ENCODE measurements at places on chromosomes 2 and 18. TPM values are rescaled to one million over a fixed set of nuclear protein-coding genes. Genes with fewer than 3 reads are reported as not detected.

DNA sequence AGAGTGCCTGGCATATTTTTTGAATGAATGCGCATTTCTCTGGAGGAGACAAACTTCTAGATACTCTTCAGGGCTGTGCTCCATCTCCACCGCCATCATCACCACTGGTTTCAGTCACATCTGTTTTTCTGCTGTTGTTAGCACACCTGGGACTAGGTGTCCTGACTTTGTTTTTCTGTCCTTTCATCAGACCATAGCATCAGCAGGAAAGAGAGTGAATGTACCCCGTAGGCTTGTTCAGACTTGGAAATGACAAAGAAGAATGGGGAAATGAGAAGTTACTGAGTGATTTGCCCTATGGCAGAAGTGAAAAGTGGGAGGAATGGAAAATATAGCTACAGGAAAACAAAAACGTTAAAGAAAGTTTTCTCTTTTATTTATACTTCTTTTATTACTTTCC, 965.2 kb upstream of the FANCL start:
- no peak overlapping the region for H3K4me3 ChIP-seq
- H3K4me1 ChIP-seq = no peaks in the 10 kb centered on the region
- H3K27me3 ChIP-seq = no peaks in the 10 kb centered on the region
- DNase-seq = no peak
- H3K36me3 ChIP-seq = no peaks in the 10 kb centered on the region
- H3K27ac ChIP-seq = no peak overlapping the region

GRCh38 chr2:235468978-235469655, 24.7 kb upstream of the AGAP1 start:
- H3K27ac ChIP-seq = no peak overlapping the region
- H3K4me1 ChIP-seq = no peaks in the 10 kb centered on the region
- no peak overlapping the region for H3K4me3 ChIP-seq

UGT1A1 gene
- not detected for total RNA-seq

DNA sequence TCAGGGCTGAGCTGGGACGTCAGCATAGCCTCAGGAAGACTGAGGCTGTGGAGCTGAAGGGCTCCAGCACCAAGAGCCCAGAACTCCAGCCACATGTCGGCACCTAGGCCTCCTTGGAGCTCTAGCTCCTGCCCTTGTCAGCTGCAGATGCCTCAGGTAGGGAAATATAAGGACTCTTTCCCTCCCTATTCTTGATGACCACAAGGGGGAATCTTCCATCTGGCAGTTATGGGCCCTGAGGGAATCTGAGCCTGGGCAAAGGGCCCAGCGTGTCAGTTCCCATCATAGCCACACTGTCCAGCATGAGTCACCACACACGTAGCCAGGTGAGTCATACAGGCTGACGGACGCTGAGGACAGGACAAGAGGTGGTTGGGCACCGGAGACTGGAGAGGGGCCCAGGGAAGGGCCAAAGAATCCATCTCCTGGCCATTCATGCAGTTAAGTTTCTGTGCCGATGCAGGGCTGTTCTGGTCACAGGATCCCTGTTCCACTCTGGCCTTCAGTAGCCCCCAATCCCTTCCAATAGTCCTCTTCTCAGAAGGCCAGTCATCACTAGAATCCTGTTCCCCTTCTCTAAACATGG, 1.8 kb downstream of the MPV17 start:
- no peak overlapping the region for H3K27ac ChIP-seq
- H3K4me1 ChIP-seq = peaks cover 16% of the 10 kb centered on the region
- no peaks in the 10 kb centered on the region for H3K27me3 ChIP-seq
- H3K4me3 ChIP-seq = no peak overlapping the region

DNA sequence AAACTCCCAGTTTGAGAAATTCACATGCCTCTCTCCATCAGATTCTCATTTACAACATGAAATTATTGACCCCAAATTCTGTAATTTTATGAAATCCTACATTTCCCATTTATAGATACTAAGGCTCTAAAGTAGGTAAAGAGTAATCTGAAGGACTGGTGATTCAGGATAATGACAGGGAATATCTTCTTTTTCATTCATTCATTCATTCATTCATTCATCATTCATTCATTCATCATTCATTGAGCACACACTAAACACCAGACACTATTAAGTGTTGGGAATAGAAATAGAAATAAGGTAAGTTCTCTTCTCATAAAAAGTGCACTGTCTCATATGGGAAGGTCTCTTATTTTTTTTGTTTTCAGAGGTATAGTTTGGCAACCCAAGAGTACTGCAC, 116.9 kb downstream of the TGIF1 start:
- H3K27ac ChIP-seq = no peak overlapping the region
- H3K27me3 ChIP-seq = no peaks in the 10 kb centered on the region
- H3K4me3 ChIP-seq = no peak overlapping the region

GRCh38 chr2:12895017-12895416, 178.3 kb downstream of the TRIB2 start:
- H3K27ac ChIP-seq = no peak overlapping the region
- DNase-seq = no peak
- H3K4me3 ChIP-seq = no peak overlapping the region
- no peaks in the 10 kb centered on the region for H3K36me3 ChIP-seq
- H3K4me1 ChIP-seq = peaks cover 14% of the 10 kb centered on the region

GRCh38 chr18:57052759-57053158, 94.1 kb upstream of the BOD1L2 start:
- H3K4me1 ChIP-seq = no peaks in the 10 kb centered on the region
- DNase-seq = no peak
- no peak overlapping the region for H3K4me3 ChIP-seq

SLC19A3 gene
- not detected for total RNA-seq

DOK6 gene
- total RNA-seq = 0.05 TPM

- no peak overlapping the region for H3K27ac ChIP-seq
- H3K27me3 ChIP-seq = no peaks in the 10 kb centered on the region
These were observed 90.7 kb downstream of the PDCL3 start for GRCh38 chr2:100653449-100654035.

DNA sequence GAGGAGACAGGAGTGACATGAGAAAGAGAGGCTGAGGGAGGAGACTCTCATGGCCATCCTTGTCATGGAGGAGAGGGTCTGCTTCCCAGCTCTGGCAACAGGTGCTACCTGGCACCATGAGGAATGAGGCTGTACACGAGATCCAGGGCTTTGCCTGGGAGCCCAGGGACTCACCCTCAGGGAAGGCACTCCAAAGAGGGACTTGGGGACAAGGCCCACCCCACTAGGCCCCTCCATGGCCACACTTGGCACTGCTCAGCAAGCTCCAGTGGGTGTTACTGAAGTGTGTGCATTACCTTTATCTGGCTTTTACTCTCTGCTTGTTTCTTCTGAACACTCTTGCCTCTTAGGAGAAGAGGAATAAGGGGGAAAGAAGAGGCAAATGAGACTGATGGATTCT, 2.7 kb downstream of the CFAP65 start:
- DNase-seq = no peak
- no peaks in the 10 kb centered on the region for H3K36me3 ChIP-seq
- H3K4me1 ChIP-seq = peaks cover 7% of the 10 kb centered on the region
- no peak overlapping the region for H3K4me3 ChIP-seq

ALPG gene
- total RNA-seq = not detected

ALK gene
- total RNA-seq = not detected

DNA sequence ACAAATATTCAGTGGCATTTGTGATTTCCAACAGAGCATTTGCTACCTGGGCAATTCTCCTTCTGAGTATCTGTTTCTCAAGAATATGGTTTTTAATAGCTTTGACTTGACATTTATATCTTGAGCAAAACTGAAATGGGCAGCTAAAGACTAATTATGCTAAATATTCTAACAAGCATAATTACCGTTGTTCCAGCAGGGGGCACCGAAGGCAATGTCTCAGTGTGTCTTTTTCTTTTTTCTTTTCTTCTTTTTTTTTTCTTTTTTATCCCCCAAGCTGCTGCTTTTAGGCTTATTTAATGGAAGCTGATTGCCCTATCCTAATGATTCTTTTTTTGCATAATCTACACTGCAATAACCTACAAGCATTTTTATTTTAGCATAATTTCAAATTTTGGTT, 138.9 kb upstream of the NABP1 start:
- no peaks in the 10 kb centered on the region for H3K36me3 ChIP-seq
- H3K4me1 ChIP-seq = peaks cover 4% of the 10 kb centered on the region
- H3K27ac ChIP-seq = no peak overlapping the region

GRCh38 chr18:76420898-76421684, 74.0 kb downstream of the ZNF516 start:
- H3K27me3 ChIP-seq = no peaks in the 10 kb centered on the region
- no peaks in the 10 kb centered on the region for H3K36me3 ChIP-seq
- no peak for DNase-seq
- H3K4me3 ChIP-seq = no peak overlapping the region
- H3K4me1 ChIP-seq = peaks cover 37% of the 10 kb centered on the region

APCDD1 gene
- total RNA-seq = not detected

MOCOS gene
- 0.30 TPM for total RNA-seq

GRCh38 chr2:16326711-16327300, 338.8 kb downstream of the CYRIA start:
- H3K27me3 ChIP-seq = no peaks in the 10 kb centered on the region
- no peak overlapping the region for H3K4me3 ChIP-seq
- no peaks in the 10 kb centered on the region for H3K36me3 ChIP-seq
- peaks cover 3% of the 10 kb centered on the region for H3K4me1 ChIP-seq
- DNase-seq = no peak

GRCh38 chr2:192029089-192029488, 165.6 kb downstream of the TMEFF2 start:
- peaks cover 24% of the 10 kb centered on the region for H3K27me3 ChIP-seq
- no peaks in the 10 kb centered on the region for H3K4me1 ChIP-seq
- no peak overlapping the region for H3K4me3 ChIP-seq
- no peak overlapping the region for H3K27ac ChIP-seq
- no peak for DNase-seq

DNA sequence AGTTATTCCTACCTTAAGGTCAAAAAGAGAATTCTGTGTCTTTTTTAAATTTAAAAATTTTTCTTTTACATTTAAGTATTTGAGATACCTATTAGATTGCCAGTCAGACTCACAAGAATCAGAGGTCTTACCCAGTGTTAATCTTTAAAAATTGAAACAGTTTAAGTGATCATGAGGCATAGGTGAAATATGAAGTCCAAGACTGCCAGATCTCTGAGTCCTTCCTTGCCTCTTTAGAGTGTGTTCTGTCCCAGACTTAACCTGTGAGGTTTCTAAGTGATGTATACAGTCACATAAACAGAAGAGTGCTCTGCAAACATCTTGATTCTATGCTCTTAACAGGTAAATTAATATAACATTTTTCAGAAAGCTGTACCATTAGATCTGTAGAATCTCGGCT, 40.6 kb downstream of the ACTR3 start:
- peak overlapping the region; percentile 61 for H3K27ac ChIP-seq
- peaks cover 16% of the 10 kb centered on the region for H3K4me1 ChIP-seq
- no peak overlapping the region for H3K4me3 ChIP-seq

IGFBP5 gene
- not detected for total RNA-seq

GRCh38 chr2:72973566-72974435, 56.5 kb downstream of the EMX1 start:
- H3K27ac ChIP-seq = no peak overlapping the region
- no peak for DNase-seq
- H3K27me3 ChIP-seq = peaks cover 16% of the 10 kb centered on the region

MEIS1 gene
- total RNA-seq = 0.80 TPM

IL1R1 gene
- total RNA-seq = 14.3 TPM

TUBA3E gene
- total RNA-seq = not detected

DNA sequence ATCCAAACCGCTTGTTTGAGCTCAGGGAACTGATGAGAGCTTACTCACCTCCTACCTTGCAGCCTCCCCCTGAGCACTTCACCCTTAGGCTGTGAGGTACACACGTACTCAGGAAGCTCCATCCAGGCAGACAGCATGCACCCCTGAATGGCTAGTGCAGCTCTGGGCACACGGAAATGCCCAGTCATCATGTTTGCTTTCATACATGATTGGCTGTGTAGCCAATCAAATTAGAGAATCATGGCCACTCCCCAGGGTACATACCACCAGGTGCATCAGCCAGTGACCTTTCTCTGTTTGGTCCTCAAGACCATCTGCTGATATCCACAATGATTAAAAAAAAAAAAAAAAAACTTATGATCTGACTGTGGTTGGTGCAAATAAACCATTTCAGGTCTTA, 42.1 kb downstream of the RNF152 start:
- H3K36me3 ChIP-seq = peaks cover 5% of the 10 kb centered on the region
- H3K4me3 ChIP-seq = no peak overlapping the region
- no peaks in the 10 kb centered on the region for H3K4me1 ChIP-seq
- no peak for DNase-seq
- peaks cover 37% of the 10 kb centered on the region for H3K27me3 ChIP-seq
- H3K27ac ChIP-seq = no peak overlapping the region

DNA sequence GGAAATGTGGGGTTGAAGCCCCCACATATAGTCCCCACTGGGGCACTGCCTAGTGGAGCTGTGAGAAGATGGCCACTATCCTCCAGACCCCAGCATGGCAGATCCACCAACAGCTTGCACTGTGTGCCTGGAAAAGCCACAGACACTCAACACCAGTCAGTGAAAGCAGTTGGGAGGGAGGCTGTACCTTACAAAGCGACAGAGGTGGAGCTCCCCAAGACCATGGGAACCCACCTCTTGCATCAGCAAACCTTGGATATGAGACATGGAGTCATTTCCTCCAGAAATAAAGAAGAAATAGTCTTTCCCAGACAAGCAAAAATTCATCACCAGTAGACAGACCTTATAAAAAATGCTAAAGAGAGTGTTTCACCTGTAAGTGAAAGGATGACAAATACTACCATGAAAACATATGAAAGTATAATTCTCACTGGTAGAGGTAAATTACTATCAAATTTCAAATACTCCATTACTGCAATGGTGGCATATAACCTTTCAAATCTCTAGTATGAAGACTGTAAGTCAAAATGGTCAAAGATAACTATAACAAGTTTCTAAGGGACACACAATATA, 152.6 kb upstream of the EPHA4 start:
- no peaks in the 10 kb centered on the region for H3K4me1 ChIP-seq
- H3K27me3 ChIP-seq = no peaks in the 10 kb centered on the region
- H3K4me3 ChIP-seq = no peak overlapping the region
- no peak for DNase-seq
- H3K36me3 ChIP-seq = no peaks in the 10 kb centered on the region

GRCh38 chr2:10342245-10342951, 39.7 kb downstream of the HPCAL1 start:
- peaks cover 58% of the 10 kb centered on the region for H3K4me1 ChIP-seq
- no peak overlapping the region for H3K27ac ChIP-seq
- DNase-seq = no peak
- H3K36me3 ChIP-seq = peaks cover 9% of the 10 kb centered on the region
- H3K27me3 ChIP-seq = no peaks in the 10 kb centered on the region
- no peak overlapping the region for H3K4me3 ChIP-seq

GRCh38 chr18:73511771-73512503, 635.7 kb downstream of the FBXO15 start:
- no peaks in the 10 kb centered on the region for H3K27me3 ChIP-seq
- no peak overlapping the region for H3K4me3 ChIP-seq
- no peaks in the 10 kb centered on the region for H3K36me3 ChIP-seq
- no peaks in the 10 kb centered on the region for H3K4me1 ChIP-seq

FBXO41 gene
- 13.5 TPM for total RNA-seq

DNA sequence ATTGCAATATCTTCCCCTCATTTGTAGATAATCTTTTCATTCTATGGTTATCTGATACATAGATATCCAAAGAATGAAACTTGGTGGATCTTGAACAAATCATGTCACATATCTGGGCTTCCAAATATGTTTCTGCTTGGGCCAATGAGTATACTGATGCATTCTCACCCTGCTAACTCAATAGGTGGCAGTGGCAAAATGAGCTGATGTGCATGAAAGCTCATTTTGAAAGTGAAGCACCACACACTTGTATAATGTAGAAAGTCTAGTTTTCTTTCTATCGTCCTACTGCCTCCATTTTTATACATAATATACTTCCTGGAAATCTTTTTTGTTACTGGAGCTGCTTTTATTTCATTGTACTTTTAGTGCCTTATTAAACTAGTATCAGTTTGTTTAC, 208.2 kb downstream of the PRKCE start:
- DNase-seq = no peak
- no peaks in the 10 kb centered on the region for H3K27me3 ChIP-seq
- peak overlapping the region; percentile 56 for H3K27ac ChIP-seq
- H3K4me3 ChIP-seq = no peak overlapping the region
- H3K36me3 ChIP-seq = no peaks in the 10 kb centered on the region
